ENCODE measurements at places on chromosomes 13 and 19.

- no peak for DNase-seq
Observed at GRCh38 chr19:5369962-5370367, 29.4 kb upstream of the PTPRS start.

- no peak for DNase-seq
Observed at GRCh38 chr13:44768775-44769581, 192.8 kb upstream of the TSC22D1 start.

DNA sequence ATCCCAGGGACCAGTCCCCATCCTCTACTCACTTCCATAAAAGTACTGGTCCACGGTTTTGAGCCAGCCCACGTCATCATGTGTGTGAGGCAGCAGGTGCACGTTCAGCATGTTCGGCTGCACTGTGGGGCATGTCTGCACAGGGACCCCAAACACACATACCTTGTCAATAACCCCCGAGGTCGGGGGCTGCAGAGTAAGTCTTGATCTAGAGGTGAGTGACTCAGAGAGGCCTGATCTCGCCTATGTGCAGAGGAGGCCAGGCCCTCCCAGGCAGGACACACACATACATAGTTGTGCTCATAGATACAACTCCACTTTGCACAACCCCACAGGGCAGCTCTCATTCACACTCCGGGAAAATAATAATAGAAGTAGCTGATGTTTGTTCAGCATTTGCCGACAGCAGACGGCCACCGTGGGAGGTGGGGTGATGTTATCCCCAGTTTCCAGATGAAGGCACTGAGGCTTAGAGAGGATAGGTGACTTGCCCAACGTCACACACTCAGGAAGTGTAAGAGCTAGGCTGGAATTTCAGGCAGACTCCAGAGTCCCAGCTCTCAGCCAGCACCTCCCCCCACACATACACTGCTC is 774 bp downstream of the MAN2B1 start:
- no peak for DNase-seq

DNA sequence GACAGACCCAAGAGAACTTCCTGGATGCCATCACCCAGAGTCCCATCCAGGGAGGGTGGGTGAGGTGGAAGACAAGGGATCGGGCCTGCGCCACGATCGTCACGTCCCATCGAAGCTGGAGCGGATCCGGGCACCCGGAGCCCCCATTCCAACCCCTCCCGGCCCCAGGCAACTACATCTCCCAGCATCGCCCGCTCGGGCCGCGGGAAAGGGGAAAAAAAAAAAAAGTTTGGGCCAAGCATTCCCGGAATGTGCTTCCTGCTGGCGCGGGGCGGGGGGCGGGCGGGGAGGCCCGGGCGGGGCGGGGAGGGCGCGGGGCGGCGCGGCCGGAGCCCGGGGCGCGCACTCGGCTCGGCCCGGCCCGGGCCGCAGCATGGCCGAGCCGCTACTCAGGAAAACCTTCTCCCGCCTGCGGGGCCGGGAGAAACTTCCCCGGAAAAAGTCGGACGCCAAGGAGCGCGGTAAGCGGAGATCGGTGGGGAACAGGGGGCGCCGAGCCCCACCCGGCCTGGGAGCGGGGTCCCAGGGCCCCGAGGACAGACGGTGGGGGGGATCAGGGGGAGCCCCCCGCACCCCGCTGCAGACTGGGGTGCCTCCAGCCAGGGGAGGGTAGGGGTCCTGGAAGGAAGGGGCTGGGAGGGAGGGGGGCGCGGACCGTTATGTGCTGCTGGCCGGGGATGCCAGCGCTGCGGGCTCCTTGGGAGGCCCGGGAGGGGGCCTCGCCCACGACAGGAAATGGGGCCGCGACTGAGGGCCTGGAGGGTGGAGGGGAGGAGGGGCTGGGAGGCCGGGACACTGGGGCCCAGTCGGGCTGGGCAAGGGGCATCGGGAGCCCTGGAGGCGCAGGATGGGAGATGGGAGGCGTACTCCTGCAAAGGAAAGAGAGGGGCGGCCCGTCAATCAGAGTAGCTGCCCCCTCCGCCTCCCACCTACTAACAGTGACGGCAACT is at the start of gene SYDE1:
TSS of gene SYDE1 (plus strand) at position 341 of the 950 bp plus-strand sequence. CDS start at position 374, 33 bp downstream.
- peak; percentile 66 for DNase-seq

DNA sequence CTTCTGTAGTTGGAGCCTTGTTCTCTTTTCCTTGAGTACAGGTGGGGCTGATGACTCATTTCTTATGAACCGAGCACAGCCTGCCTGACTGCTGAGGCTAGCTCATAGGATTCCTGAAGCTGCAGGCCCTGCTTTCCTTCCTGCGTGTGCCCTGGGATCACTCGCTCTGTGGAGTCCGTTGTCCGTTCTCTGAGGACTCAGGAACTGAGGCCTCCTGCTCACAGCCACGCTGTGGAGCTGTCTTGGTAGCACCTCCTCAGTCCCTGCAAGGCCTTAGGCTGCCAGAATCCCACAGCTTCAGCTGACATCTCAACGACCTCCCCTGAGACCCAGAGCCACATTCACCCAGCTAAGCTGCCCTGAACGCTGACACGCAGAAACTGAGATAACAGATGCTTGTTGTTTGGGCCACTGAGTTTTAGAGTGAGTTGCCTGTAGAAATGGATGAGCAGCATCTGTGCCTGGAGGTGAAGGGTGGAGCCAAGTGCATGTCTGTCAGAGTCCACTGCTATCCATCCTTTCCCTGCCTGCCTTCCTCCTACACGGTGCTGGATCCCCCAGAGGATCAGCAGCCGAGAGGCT is 72.9 kb downstream of the ARHGEF7 start:
- DNase-seq = no peak

- no peak for DNase-seq
Observed at GRCh38 chr19:30497034-30497433, 124.8 kb downstream of the ZNF536 start.

DNA sequence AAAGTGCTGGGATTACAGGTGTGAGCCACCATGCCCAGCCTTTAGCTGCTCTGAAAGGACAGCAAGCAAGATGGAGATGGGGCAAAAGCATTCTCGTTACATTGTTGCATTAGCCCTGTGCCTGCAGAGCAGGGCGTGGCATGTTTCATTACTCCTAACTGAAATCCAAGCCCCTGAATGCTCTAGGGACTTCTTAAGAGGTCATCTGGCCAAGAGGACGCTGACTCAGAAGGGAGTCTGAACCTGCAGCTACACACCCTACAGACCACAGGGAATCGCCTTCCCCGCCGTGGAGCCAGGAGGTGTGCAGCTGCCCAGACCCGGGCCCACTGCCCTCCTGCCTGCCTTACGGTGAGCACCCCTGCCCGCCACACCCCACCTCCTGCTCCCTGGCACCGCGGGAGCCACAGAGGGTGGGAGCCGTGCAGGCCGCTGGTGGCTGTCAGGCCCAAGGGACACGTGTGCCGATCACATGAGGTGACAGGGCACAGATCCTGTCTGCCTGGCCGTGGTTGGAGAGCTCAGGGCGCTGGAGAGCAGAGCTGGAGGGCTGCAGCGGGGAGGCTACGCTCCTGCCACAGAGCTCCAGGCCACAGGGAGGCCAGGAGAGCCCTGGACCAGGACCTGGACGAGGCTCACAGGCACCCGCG is 27.2 kb downstream of the ADPRHL1 start:
- DNase-seq = no peak

GRCh38 chr13:40273253-40274025 is 393.0 kb downstream of the FOXO1 start:
- DNase-seq = no peak

GRCh38 chr13:92255526-92255925 is 857.1 kb downstream of the GPC5 start:
- DNase-seq = no peak

DNA sequence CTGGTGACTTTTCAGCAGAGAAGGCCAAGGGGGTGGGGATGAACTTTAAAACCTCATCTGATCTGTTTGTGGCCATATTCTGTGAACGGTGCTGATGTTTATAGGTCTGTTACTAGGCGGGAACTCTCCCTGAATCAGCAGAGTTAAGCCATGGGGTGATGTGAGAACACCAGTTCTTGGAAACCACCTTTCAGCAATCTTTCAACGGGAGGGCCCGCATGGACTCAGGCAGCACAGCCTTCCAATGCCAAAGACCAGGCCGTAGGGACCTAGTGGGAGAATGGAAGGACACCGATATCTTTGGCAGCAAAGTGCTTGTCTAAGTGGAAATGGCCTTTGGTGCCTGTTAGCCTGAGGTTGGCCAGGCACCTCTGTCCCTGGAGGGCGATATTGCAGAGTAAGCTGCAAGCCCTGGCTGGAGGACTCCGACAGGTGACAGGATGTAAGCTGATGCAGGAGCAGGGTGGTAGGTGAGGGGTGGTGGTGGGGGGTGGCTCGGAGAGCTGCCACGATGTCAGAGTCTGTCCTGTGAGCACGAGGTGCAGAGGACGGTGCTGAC is 57.0 kb downstream of the ERCC5 start:
- no peak for DNase-seq

DNA sequence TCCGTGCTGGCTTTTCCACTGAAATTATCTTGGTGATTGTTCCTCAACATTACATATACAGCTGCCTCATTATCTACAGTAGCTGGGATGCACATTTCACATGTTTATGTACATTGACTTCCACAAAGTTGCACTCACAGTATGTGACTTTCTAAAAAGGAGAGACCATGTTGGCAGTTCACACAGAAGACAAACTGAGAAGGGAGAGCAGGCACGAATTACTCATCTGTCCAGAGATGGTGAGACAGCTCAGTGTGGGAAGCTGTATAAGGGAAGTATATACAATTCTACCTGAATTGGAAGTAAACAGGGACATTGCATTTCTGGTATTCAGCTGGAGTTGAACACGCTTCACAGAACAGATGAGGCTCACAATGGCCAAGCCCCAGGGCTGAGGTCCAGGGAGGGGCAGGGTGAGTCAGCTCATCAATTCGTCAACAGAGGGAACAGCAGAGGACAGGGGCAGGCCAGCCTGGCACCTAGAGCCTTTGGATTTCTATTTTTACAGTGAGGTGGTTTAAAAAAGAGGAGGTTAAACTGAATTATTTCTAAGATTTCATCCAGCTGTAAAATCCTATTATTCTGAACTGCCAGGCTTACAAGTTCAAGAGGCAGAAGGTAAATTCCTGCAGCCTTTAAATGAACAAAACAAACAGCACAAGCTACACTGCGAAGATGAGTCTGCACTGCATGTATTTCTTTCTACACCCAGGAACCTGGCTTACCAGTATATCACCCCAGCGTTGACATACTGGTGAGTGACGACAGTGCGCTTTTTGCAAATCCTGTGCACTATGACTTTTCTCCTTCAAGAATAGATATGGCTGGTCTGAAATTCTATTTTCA is 9.8 kb downstream of the PARP4 start:
- no peak for DNase-seq

DNA sequence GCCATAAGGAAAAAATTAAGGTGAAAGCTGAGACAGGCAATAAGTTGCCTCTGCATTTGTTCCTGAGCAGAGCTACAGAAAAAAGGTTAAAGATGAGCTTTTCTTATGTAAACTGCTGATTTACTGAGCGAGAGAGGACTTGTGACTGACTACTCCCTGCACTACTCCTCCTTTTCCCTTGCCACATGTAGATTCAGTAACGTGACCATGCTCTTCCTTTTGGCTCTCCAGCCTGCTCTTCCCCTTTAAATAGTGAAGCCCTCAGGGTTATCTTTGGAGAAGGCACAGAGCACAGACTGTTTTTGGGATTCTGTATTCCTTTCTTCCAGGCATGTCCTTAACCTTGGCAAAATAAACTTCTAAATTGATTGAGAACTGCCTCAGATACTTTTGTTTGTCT is 630.2 kb downstream of the UQCRFS1 start:
- DNase-seq = no peak

- DNase-seq = no peak
Observed at GRCh38 chr13:24223341-24224231, 63.1 kb downstream of the SPATA13 start.

- no peak for DNase-seq
Observed at GRCh38 chr13:32107973-32108372, 76.4 kb downstream of the FRY start.

GRCh38 chr19:12952488-12953137 is 4.4 kb downstream of the GADD45GIP1 start:
- DNase-seq = no peak

- no peak for DNase-seq
Observed at GRCh38 chr19:50977626-50978025, 6.1 kb downstream of the KLK7 start.

DNA sequence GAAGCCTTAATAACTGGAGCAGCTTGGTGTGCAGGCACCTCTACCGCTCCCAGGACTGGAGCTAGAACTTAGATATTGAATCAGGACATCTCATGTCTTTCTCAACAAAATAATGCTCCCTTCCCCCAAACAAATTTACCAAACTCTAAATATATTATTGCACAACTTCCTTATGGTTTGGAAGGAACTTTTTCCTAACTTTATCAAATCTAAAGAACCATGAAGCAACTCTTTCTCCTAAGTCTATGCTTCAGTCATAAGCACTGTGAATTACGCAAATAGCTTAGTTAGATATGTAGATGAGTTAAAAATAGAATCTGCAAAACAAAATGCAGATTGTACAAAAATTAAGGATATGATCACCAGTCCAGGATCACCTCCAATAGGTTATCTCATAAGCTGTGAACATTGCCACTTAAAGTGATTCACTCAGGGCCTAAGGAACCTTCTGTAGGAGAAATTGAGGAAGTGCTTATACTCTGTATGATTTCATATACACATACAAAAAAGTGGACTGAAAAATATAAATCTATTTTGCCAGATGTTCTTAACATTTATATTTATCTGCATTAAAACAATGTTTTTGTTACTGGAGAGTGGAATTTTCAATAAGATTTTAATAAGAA is 20.4 kb upstream of the MAB21L1 start:
- DNase-seq = no peak

GRCh38 chr19:12647490-12648071 is 19.0 kb downstream of the MAN2B1 start:
- DNase-seq = peak; percentile 63
